Renal cortical epithelial cell (primary cell): ENCODE measurements at places on chromosomes 7 and 10.

GRCh38 chr7:112484671-112485167, 3.9 kb downstream of the LSMEM1 start:
- DNase-seq = peak; percentile 98

DNA sequence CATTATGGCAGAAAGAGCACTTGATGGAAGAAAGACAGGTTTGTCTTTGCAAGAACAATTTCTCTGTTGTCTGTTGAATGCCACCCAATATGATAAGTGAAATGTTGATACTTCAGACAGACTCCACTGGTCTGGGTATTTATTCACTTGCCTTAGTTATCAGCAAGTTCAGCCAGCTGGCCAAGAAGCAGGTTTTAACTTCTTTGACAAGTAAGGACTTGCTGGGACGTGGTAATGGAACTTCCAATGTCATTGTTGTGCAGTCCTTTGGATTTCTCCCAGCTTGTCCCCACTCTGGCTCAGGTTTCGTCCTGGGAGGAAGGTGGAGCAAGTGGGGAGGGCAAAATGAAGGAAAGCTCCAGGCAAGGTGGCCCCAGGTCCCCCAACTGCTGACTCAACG, 497.4 kb downstream of the RPS24 start:
- DNase-seq = no peak

- no peak for DNase-seq
These were observed 134.0 kb upstream of the SEMA3A start for GRCh38 chr7:84328571-84328970.

DNA sequence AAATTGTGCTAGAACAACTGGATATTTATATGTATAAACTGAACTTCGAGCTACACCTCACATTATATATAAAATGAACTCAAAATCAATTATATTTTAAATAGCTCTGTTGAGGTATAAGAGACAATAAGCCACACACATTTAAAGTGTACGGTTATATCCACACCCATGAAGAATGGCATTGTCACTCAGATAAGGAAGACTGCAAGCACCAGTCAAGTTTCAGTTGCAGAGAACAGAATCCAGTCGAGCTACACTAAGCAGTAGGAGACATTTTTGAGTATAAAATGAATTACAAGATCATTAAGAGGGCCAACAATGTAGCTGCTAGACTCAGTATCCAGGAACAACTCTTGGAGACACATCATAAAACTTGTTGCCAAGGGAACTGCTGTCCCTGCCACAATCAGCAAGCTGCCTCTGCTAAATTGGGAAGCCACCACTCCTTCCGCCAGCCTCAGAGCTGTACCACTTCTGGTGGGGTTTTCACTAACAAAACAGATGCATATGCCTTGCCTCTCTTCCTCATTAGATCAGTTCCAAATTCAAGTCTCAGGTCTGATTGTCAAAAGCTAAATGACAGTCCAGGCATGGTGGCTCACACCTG, 19.6 kb upstream of the GPNMB start:
- DNase-seq = no peak

- no peak for DNase-seq
These were observed 141.3 kb downstream of the GRK5 start for GRCh38 chr10:119348516-119349240.

DNA sequence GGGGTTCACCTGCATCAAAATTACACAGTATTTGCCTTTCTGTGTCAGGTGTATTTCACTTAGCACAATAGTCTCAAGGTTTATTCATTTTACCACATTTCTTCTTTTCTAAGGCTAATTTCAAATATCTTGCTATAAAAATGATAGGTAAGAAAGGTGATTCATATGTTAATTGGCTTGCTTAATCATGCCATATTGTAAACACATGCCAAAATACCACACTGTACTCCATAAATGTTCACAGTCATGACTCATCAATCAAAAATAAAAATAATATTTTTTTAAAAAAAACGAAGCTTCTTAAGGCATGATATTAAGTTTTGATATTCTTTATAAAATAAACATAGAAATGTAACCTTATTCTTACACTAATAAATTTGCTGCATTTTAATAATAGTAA, 947.1 kb downstream of the GRM8 start:
- DNase-seq = no peak

GRCh38 chr10:17873946-17874345, 64.8 kb downstream of the MRC1 start:
- DNase-seq = no peak

GRCh38 chr7:99106411-99106810, 37.5 kb downstream of the SMURF1 start:
- DNase-seq = peak; percentile 79

- no peak for DNase-seq
These were observed 238.2 kb upstream of the FAM3C start for GRCh38 chr7:121634356-121634755.

- DNase-seq = no peak
These were observed 445.1 kb downstream of the PLXNA4 start for GRCh38 chr7:132131196-132131595.

- DNase-seq = no peak
These were observed 52.4 kb downstream of the PARP12 start for GRCh38 chr7:140010194-140010895.

GRCh38 chr7:48118041-48118440, 29.0 kb downstream of the UPP1 start:
- no peak for DNase-seq

DNA sequence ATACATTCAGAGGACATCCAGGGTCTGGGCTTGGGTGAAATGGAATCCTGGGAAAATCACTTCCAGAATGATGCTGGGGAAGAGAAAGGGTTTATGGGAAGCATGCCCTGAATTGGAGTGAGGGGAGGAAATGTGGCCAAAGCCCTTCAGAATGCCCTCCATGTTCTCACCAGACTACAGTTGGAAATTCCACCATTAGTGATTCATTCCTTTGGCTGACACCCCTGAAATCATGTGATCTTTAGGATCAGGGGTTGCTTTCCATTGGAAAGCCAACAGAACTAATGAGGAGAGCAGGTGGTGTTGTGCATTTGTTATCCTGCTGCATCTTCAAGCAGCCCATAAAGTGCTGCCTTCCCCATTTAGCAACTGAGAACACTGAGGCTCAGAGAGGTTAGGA, 20.8 kb upstream of the RADIL start:
- DNase-seq = no peak

DNA sequence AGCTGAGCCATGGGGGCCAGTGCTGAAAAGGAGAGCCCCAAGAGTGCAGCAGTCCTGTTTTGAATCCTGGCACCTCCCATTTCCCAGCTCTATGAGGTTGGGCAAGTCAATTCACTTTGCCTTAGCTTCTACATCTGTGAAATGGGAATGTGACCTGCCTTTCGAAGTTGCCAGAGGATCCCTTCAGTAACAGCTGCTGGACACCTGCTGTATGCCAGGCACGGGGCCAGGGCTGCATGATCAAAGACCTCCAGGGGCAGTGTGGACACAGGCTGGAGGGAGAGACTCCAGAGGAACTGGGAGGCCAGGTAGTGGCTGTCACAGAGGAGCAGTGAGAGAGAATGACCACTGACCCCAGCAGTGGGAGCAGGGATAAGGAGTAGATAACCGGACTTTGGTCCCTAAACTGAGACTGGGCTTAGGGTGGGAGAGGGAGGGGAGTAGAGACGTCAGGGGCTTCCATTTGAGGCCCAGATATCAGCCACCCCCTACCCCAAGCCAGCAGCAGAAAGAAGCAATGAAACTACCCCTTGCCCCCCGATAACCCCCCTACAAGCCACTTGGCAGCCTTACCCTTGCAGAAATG, 45.2 kb downstream of the SRRM3 start:
- DNase-seq = no peak

GRCh38 chr10:125933693-125934092, 37.3 kb downstream of the FANK1 start:
- no peak for DNase-seq

DNA sequence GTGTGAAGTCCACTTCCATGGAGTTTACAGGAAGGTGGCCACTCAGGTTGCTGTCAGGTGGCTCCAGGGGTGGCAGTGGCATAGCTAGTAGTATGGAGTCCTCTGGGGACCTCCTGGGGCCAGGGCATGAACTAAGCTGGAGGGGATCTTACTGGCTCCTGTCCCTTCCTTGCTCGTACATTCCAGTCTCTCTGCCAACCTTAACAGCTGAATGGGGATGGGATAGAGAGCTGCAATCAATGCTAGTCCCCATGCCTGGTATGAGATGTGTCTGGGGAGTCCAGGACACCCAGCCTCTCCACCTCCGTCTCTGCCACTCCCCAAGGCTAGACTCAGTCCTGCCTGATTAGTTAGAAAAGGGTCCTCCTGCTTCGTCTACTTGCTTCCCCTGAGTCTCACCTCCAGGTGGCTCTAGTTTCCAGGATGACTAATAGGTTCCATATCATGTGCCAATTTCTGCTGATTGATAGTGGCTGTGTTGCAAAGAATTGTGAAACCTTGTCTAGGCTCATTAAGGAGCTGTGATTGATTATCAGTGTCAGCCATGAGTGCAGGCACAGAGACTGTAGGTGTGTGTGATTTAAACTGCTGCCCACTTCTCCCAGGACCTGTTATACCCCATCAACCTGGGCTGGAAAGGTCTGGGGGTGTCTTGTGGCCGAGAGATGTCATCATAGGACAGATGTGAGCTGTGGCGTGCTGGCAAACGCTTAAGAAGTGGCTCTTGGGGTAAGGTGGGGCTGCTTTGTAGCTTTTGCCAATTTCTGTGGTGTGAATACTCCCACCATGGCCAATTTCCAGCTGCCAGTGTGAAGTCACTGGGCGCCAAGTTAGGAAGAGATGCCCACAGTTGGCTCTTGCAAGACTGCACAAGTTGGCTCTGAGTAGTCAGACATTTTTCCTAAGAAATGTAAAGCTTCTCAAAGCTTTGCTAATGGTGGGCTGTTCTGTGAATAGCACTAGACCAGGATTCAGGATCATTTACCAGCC, 59.8 kb downstream of the COL13A1 start:
- DNase-seq = peak; percentile 92

GRCh38 chr7:87147500-87147899, 4.8 kb upstream of the DMTF1 start:
- no peak for DNase-seq

GRCh38 chr10:96858038-96858705, 26.1 kb downstream of the LCOR start:
- no peak for DNase-seq

DNA sequence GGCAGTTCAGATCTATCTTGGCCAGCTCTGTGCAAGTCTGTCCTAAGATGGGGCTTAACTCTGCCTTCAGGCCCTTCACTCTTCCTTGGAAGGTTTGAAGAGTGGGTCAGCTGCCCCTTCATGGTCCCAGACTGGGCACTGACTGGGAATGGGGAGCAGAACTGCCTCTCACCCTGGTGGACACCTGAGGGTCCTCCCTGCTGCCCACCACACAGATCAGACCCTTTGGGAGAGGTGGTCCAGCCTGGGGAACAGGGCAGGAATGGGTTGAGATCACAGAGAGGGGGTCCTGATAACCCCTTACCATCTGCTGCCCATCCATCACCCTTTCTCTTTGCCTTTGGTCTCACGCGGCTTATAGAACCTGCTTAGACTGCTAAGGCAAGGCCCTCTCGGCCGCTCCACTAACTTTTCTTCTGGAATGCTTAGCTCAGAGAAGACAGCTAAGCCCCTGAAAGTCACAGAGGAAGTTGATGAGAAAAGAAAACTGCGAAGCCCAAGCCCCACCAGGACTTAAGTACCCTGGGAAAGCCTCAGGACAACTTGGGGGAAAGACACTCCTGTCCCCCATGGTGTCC, 402 bp upstream of the CDHR1 start:
- no peak for DNase-seq

DNA sequence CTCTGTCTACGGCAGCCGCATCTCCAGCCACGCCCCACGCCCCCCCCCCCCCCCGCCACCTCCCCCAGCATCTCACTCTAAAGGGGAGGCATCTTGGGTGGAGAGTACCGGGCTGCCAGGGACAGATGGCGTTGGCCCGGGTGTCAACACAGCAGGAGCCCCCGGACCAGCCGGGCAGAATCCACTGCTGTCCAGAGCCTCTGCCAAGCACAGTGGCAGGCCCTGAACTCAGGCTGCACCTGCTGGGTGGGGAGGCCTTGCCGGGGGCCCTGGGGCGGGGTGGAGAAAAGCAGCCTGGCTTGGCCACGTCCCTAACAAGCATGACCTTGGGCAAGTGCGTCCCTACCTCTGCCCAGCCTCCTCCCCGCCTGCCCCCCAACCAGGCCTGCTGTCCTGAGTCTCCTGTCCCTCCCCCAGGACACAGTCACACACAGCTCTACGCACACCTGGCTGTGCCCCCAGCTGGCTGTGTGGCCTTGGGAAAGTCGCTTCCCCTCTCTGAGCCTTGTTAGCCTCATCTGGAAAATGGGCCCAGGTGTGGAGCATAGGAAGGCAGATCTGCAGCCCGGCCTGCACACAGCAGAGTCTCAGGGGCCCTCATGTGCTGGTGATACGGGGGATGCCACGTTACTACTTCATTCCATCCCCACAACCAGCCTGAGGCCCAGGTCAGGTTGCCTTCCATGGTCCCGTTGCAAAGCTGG, 45.2 kb downstream of the MICALL2 start:
- no peak for DNase-seq

DNA sequence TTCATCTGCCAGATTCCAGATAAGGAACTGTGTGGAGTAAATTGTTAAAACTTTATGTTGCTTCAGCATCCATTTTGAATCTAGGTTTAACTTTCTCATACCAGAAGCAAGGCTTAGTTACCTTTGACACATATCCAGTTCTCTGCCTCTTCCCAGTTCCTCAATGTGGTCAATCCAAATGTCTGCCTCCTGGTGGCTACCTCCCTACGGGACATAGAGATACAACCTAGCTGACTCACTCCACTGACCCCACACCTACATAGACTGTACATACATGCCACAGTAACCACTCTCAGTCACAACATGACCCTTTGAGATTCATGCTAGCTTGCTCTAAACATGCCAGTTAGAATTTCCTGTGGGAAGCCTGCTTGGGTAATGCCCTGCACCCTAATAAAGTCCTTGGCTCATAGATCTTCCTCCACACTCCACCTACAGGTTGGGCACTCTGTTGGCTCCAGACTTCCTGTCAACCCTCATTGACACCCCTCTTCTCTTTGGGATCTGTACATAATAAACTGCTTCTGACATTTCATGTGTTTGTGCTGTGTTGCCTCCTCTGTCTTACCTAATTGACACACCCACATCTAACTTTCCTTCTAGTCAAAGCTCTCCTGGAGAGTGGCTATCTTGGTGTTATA, 278.1 kb downstream of the HTR7 start:
- DNase-seq = peak; percentile 37

GRCh38 chr7:94044806-94045205, 40.7 kb upstream of the BET1 start:
- no peak for DNase-seq

DNA sequence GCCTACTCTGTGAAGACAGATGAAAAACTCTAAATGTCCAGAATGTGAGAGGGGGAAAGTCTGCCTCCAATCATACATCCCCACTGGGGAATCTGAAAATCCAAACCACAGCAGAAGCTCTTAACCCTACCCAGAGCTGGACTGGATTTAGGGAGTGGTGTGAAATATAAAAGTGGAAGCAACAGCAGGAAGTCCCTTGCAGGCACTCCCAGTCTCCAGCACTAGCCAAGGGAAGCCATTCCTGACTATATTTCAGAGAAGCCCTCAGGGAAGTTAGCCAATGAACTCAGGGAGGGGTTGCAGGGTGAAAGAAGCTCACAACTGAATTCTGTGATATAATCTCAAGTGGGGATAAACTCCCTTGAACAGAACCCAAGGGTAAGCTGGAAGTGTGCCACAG, 51.5 kb downstream of the CRPPA start:
- peak; percentile 11 for DNase-seq

- no peak for DNase-seq
These were observed 376.9 kb downstream of the PHTF2 start for GRCh38 chr7:78175330-78176100.

- no peak for DNase-seq
These were observed 42.1 kb downstream of the NOD1 start for GRCh38 chr7:30436518-30436917.

- peak; percentile 97 for DNase-seq
These were observed 43.9 kb downstream of the DOCK4 start for GRCh38 chr7:112162142-112162766.
